Left colon (tissue), 2 donors: ENCODE measurements at places on chromosomes 12 and 14. TPM values are rescaled to one million over a fixed set of nuclear protein-coding genes. Genes with fewer than 3 reads are reported as not detected.

GRCh38 chr14:101197595-101198397 is 294.3 kb upstream of the RTL1 start:
- no peak for DNase-seq

GRCh38 chr12:442235-442884 is 17.4 kb upstream of the B4GALNT3 start:
- no peak for DNase-seq

The LGR5 gene
- 4.5 TPM for total RNA-seq

GRCh38 chr14:104085889-104086201 is 345 bp downstream of the ASPG start:
- DNase-seq, result no peak

The ERO1A gene
- total RNA-seq, result 61.0 TPM

DNA sequence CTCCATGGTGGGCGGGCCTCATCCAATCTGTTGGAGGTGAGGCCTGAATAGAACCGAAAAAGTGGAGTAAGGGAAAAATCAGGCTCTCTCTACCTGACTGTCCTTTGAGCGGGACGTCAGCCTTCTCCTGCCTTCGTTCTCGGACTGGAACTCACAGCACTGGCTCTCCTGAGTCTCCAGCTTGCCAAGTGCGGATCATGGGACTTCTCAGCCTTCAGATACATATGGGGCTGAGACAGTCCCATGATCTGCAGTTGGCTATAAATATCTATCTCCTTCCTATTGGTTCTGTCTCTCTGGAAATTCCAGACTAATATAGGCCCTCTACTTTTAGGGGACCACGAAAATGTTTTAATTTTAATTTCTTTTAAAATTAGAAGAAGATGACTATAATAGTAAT is 29.7 kb upstream of the PLEK2 start:
- no peak for DNase-seq

DNA sequence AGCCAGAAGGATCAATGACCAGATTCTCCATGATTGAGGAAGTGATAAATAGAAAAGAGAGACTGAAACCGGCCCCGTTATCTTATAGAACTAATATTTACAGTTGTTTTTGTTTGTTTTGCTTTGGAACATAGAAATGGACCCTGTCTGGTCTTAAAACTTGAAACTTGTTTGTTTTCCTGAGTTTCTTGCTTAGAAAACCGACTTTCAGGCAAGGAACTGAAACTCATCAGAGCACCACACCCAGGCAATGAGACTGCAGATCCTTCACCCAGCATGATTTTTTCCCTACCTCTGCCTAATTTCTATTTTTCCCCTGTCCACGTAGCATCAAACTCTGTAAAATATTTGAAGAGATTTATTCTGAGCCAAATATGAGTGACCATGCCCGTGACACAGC is 10.6 kb upstream of the CLEC12A start:
- no peak for DNase-seq

The HNRNPC gene
- 271 TPM for total RNA-seq

The PMCH gene
- not detected for total RNA-seq

GRCh38 chr12:75635606-75636444 is 124.4 kb upstream of the KRR1 start:
- no peak for DNase-seq

The VASH1 gene
- 1.6 TPM for total RNA-seq

The RFX4 gene
- total RNA-seq, result 0.08 TPM

DNA sequence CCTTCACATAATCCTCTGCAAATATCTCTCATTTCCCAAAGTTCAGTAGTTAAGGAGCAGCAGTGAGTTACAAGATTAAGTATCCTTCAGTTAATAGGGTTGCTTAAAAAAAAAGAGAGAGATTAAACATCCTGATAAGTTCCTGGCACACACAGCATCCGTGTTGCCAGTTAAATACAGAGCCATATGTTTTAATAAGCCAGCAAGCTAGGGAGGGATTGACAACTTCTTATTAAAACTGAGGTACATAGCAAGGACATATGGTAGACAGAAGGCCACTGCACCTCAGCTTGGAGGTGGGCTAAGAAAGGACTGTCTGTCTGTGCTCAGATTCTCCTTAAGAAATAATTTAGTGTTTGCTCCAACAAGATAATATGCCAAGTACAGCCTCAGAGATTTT is 9.6 kb upstream of the TMEM30B start:
- no peak for DNase-seq

The PIWIL1 gene
- 0.31 TPM for total RNA-seq

The SERPINA10 gene
- total RNA-seq, result 0.18 TPM

The CCDC177 gene
- total RNA-seq, result not detected

The SYNDIG1L gene
- total RNA-seq, result not detected

The TAS2R7 gene
- total RNA-seq, result not detected

The TAS2R50 gene
- 1.2 TPM for total RNA-seq

DNA sequence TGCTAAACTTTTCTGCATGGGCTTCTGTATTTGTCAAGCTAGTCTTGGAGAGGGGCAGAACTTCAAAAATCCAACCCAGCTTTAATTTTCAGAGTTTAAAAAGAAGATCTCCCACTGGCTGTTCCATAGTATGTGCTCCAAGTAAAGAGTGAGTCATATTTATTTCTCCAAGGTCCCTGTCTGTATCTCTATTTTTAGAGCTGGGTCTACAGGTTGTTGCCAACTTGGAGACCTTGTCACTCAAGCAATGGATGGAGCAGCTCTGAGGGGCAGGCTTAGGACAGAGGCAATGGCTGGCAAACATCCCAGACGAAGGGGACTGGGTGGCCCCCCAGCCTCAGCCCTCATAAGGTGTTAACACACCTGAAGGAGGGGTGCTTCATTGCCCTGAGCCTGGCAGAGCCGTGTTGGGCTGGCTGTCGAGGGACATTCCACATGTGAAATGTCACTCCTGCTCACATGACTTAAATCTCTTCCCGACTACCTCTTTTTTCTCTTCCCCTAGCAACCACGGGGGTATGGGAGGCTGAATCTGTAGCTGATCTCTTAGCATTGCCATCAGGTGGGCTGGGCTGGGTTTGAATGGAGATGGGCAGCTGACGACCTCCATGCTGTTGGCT is 103.1 kb downstream of the SMOC1 start:
- no peak for DNase-seq

- DNase-seq, result no peak
Measured at GRCh38 chr12:125312471-125312870, 247.2 kb downstream of the AACS start.

DNA sequence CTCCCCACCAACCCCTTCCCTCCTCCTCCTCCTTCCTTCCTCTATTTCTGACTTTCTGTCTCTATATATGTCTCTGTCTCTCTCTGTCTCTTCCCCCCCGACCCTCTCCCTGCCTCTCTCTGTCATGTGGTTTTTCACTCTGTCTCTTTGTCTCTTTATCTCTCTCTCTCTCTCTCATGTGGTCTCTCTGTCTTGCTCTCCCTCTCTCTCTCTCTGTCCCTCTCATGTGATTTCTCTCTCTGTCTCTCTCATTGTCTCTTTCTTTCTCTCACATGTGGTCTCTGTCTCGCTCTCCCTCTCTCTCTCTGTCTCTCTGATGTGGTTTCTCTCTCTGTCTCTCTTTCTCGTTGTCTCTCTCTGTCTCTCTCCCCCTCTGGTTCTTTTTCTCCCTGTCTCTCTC is 59.3 kb downstream of the PHETA1 start:
- DNase-seq, result no peak

DNA sequence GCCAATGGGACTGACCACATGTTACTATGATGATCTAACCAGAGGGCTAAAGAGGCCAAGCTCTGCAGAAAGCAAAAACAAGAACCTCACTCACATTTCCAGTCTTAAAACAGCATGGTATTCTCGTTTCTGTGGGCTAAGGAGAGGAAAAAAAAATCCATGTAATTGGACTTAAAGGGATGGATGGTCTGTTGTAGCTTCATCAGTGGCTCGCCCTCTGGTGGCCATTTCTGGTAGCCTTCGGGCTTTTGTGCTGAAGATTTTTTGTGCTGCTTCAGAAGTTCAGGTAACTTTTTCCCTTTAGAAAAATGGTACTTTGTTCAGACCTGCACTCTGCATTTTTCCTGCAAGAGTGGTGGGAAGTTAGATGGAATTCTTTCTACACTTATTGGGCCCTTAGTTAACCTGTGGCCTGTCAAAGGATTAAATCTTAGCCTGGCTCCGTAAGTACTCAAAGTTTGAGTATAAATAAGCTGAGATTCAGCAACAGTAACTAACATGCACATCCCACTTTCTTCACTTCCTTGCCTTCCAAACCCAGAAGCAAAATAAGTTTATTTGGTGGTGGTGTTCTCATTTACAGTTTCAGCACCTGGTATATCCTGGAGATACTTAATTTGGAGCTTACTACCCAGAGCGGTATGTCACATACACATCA is 22.3 kb downstream of the DCAF4 start:
- DNase-seq, result no peak

DNA sequence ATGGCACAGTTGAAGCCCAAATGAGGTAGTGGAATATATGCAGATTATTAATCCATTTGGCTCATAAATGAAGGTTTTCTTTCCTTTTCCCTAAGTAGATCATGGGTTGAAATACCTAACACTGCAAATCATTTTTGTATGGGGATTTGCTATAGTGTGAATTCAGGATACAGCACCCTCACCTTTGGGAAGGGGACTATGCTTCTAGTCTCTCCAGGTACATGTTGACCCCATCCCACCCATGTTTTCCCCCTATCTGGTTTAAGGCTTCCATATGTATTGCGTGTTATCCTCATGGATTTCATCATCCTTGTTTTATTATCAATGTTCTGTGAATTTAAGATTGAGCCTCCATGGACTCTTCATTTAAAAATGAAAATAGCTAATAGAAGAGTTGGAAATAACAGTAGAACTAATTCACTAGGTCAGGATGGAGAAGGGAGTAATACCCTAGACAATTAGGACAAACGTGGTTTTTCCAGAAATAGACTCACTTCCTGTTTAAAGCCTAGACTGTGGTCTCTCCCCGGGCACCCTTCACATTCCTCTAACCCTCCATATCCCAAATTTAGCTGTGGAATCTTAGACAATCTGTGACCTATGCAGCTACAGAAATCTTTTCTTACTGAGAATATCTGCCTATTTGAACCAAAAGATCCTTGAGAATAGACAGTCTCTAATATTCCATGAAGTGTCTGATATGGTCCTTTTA is 56.5 kb downstream of the DAD1 start:
- DNase-seq, result no peak

GRCh38 chr14:28542040-28542439 is 224.5 kb upstream of the FOXG1 start:
- DNase-seq, result no peak

The PROX2 gene
- not detected for total RNA-seq

The HCAR1 gene
- 0.06 TPM for total RNA-seq

The CISTR gene
- total RNA-seq, result not detected

The DTX3 gene
- total RNA-seq, result 3.7 TPM

The NEDD1 gene
- 13.6 TPM for total RNA-seq

The CELA1 gene
- not detected for total RNA-seq

The DDIT3 gene
- 20.5 TPM for total RNA-seq

The NAV3 gene
- 1.3 TPM for total RNA-seq

DNA sequence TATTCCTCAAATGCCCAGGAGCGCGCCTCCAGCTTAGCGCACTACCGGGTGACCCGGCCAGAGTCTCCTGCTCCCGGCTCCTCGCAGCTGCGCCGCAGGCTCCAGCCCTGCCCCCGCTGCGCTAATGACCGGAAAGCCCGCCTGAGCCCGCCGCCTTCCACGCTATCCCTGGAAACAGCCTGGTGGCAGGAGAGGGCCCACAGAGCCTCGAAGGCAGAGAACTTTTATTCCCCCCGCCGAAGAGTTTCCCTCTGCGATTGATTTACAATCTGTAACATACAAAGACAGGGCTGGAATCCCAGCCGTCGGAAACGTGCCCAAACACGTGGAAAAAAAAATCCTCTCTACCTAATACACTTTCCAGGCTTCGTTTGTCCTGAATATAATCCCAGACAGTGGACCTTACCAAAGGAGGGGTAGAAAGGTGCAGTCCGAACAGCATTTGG is 1.5 kb downstream of the COL2A1 start:
- no peak for DNase-seq

The TMEM121 gene
- 0.95 TPM for total RNA-seq

The TAS2R42 gene
- total RNA-seq, result not detected

GRCh38 chr12:125136702-125137101 is 71.5 kb downstream of the AACS start:
- DNase-seq, result no peak

DNA sequence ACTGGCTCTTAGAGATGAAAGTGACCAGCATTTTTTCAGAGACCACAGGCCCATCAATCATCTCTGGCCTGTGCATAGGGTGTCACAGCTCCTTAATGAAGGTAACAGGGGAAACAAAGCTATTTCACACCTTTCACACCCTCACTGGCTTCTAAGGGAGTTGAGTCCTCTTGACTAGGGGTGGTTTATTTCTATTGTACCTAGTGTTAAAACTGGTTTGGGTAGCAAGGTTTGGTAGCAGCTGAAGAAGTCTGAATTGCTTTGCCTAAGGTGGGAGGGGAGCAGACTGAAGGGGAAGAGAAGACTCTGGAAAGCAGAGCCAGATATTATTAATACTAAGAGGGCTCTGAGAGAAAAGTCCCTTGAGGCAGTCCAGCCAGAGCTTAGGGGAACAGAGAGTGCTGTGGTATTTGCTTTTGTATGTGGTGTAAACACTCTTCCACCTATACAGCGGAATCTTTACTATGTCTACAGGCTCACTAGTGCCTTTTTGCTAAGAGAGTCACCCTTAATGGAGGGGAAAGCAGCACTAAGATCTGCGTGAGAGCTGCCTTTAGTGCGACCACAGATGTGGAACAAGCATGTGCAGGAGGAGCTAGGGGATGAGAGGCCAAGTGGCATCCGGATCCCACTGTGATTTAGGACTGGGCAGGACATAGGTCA is 95.8 kb downstream of the STXBP6 start:
- no peak for DNase-seq

The IL23A gene
- not detected for total RNA-seq

The CPNE8 gene
- total RNA-seq, result 30.6 TPM

- DNase-seq, result no peak
Measured at GRCh38 chr12:130577351-130577750, 138.7 kb downstream of the RIMBP2 start.

The LTBP2 gene
- total RNA-seq, result 6.4 TPM

- DNase-seq, result no peak
Measured at GRCh38 chr14:29348504-29348903, 579.1 kb downstream of the PRKD1 start.

GRCh38 chr12:24121911-24122310 is 172.4 kb upstream of the SOX5 start:
- no peak for DNase-seq

- DNase-seq, result no peak
Measured at GRCh38 chr14:104378698-104379113, 200.9 kb upstream of the C14orf180 start.

The CACNA1C gene
- total RNA-seq, result 10.1 TPM

The CLEC2A gene
- not detected for total RNA-seq
